Liver (tissue), 10 donors: ENCODE measurements at places on chromosomes 3 and 15. TPM values are rescaled to one million over a fixed set of nuclear protein-coding genes. Genes with fewer than 3 reads are reported as not detected.

DNA sequence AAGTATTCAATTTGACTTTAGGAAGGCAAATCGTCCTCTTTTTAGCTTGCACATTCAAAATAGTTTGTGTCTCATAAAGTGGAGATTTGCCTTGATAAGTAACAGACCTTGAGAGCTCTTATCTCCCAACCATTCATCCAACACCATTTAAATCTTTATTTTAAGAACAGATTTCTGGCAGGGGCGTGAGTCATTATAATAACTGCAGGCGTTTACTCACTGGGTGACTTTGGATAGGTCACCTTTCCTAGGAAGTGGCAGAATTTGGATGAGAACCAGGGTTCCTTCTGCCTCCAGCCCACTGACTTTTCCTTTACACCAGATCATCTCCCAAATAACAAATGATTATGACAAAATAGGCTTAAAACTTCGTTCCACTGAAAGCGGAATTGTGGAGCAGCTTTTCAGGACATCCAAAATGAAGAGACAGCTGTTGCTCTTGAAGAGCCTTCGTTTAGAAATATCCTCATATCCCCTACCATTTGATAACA, 5.0 kb downstream of the LMCD1 start:
- no peaks in the 10 kb centered on the region for H3K27me3 ChIP-seq
- H3K4me1 ChIP-seq, result peaks cover 7% of the 10 kb centered on the region
- H3K4me3 ChIP-seq, result no peak overlapping the region
- DNase-seq, result no peak
- H3K36me3 ChIP-seq, result no peaks in the 10 kb centered on the region
- H3K27ac ChIP-seq, result no peak overlapping the region

GRCh38 chr3:197720694-197721093, 16.0 kb downstream of the RUBCN start:
- peaks cover 3% of the 10 kb centered on the region for H3K36me3 ChIP-seq
- DNase-seq, result no peak
- no peaks in the 10 kb centered on the region for H3K4me1 ChIP-seq
- H3K27me3 ChIP-seq, result no peaks in the 10 kb centered on the region
- no peak overlapping the region for H3K27ac ChIP-seq

- DNase-seq, result no peak
- H3K36me3 ChIP-seq, result no peaks in the 10 kb centered on the region
- H3K4me1 ChIP-seq, result no peaks in the 10 kb centered on the region
- H3K4me3 ChIP-seq, result no peak overlapping the region
- H3K27ac ChIP-seq, result no peak overlapping the region
Measured at GRCh38 chr3:31391150-31391549, 141.6 kb upstream of the STT3B start.

DNA sequence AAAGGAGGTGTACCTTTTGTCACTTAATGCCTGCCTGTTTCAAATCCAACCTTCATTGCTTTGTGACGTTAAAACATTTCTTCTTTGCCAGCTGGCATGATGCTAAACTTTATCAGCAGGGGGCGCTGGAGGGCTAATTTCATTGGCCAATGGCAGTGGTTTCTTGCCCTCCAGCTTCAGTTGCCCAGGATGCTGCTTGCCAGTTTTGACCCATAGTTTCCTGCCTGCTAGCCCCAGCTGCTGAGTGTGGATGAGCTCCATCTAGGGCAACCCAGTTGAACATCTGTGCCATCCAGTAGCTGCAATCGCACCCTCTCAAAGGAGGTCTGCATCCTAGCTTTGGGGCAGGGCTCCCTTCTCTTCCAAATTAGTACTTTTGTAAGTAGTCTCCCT, 22.1 kb downstream of the ACKR2 start:
- H3K4me3 ChIP-seq, result no peak overlapping the region
- no peaks in the 10 kb centered on the region for H3K36me3 ChIP-seq
- peaks cover 44% of the 10 kb centered on the region for H3K4me1 ChIP-seq
- peak overlapping the region; percentile 48 for H3K27ac ChIP-seq

DNA sequence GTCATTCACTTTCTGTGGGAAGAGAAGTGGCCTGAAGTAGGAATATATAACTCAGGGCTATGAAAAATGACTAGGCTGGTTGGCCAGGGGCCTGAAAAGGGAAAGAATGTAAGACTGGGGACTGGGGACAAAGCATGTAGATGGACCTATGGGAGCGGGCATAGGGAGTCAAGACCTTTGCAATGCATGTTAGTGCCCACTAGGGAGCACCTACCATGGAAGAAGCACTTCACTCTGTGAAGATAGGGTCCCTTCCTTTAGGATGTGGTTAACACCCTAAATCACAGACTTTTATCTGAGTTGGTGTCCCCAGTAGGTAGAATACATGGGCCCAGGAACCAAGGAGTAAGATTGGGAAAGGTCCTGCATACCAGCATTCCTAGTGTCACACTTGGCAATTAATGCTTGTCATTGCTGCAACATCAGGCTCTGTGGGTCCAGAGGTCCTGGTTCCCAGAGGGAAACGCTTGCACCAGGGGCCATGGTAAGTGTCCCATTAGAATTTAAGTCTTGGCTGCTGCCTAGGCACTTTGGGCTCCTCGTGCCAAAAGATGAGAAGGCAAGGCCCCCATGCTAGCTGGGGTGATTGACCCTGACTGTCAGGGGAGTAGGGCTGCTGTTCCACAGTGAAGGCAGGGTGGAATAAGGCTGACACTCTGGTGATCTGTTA, 79.6 kb downstream of the CRYGS start:
- H3K27me3 ChIP-seq, result no peaks in the 10 kb centered on the region
- no peaks in the 10 kb centered on the region for H3K4me1 ChIP-seq
- H3K4me3 ChIP-seq, result no peak overlapping the region
- DNase-seq, result no peak

- H3K27ac ChIP-seq, result no peak overlapping the region
- no peaks in the 10 kb centered on the region for H3K27me3 ChIP-seq
- H3K4me3 ChIP-seq, result no peak overlapping the region
- no peaks in the 10 kb centered on the region for H3K4me1 ChIP-seq
Measured at GRCh38 chr3:193190146-193190786, 50.8 kb upstream of the PLAAT1 start.

- H3K4me1 ChIP-seq, result no peaks in the 10 kb centered on the region
- no peak for DNase-seq
- no peaks in the 10 kb centered on the region for H3K36me3 ChIP-seq
- peak overlapping the region; percentile 43 for H3K4me3 ChIP-seq
- no peaks in the 10 kb centered on the region for H3K27me3 ChIP-seq
Measured at GRCh38 chr15:72155003-72155621, 36.9 kb downstream of the SENP8 start.

GRCh38 chr3:24302396-24302795, 192.3 kb downstream of the THRB start:
- no peak for DNase-seq
- H3K4me3 ChIP-seq, result no peak overlapping the region
- H3K27me3 ChIP-seq, result no peaks in the 10 kb centered on the region
- H3K27ac ChIP-seq, result no peak overlapping the region

DNA sequence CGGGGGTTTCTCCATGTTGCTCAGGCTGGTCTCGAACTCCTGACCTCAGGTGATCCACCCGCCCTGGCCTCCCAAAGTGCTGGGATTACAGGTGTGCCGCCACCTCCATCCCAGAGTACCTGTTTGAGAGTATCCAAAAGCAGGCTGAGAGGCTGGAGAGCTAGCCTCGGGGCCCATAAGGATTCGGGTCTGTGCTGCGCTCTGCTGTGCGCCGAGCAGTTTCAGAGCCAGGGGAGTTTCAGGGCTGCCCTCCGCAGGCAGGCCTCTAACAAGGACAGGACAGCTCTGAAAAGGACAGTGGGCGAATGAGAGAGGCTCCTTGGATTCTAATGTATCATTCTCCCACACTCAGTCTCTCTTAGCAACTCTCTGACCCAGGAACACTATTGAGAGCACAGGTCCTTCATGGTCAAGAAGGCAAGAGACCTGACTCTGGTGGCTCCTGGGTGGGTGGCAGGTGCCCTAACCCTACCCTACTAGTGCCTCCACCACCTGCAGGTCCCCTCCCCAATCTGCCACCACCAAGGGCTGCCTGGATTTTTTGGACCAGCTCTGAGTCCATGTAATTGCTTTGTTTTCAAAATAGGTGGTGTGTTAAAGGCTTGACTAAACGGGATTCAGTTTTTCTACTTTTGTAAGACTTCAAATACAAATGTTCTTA, 27.8 kb downstream of the MAGEF1 start:
- H3K36me3 ChIP-seq, result no peaks in the 10 kb centered on the region
- no peak overlapping the region for H3K4me3 ChIP-seq
- no peak overlapping the region for H3K27ac ChIP-seq
- DNase-seq, result no peak
- no peaks in the 10 kb centered on the region for H3K27me3 ChIP-seq

- no peaks in the 10 kb centered on the region for H3K27me3 ChIP-seq
- H3K4me1 ChIP-seq, result no peaks in the 10 kb centered on the region
- no peak for DNase-seq
Measured at GRCh38 chr3:134873789-134874188, 78.7 kb downstream of the EPHB1 start.

- no peak for DNase-seq
- no peak overlapping the region for H3K4me3 ChIP-seq
- peaks cover 74% of the 10 kb centered on the region for H3K36me3 ChIP-seq
- no peaks in the 10 kb centered on the region for H3K27me3 ChIP-seq
Measured at GRCh38 chr3:184305577-184305976, 6.5 kb downstream of the PSMD2 start.

GRCh38 chr3:33067484-33067883, 29.5 kb downstream of the GLB1 start:
- no peaks in the 10 kb centered on the region for H3K27me3 ChIP-seq
- no peak for DNase-seq
- H3K27ac ChIP-seq, result no peak overlapping the region
- H3K36me3 ChIP-seq, result peaks cover 3% of the 10 kb centered on the region

DNA sequence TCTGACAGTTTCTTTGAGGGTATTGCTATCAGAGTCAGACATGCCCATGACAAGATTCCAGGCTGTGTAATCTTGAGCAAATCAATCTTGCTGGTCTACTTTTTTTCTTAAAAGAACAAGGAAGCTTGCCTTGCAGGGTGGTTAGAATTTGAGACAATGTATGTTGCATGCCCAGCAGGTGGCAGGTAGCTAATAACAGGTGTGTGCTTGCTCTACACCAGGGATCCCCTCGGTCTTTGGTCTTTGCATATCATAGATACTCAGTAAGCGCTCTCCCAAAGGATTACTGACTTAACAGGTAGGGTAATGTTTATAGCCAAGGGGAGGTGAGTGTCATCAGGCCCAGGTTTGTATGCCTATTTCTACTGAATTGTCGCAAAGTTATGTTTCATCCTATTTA, 37.3 kb downstream of the CACNA1D start:
- no peak overlapping the region for H3K27ac ChIP-seq
- DNase-seq, result no peak
- no peak overlapping the region for H3K4me3 ChIP-seq
- no peaks in the 10 kb centered on the region for H3K36me3 ChIP-seq
- no peaks in the 10 kb centered on the region for H3K27me3 ChIP-seq

DNA sequence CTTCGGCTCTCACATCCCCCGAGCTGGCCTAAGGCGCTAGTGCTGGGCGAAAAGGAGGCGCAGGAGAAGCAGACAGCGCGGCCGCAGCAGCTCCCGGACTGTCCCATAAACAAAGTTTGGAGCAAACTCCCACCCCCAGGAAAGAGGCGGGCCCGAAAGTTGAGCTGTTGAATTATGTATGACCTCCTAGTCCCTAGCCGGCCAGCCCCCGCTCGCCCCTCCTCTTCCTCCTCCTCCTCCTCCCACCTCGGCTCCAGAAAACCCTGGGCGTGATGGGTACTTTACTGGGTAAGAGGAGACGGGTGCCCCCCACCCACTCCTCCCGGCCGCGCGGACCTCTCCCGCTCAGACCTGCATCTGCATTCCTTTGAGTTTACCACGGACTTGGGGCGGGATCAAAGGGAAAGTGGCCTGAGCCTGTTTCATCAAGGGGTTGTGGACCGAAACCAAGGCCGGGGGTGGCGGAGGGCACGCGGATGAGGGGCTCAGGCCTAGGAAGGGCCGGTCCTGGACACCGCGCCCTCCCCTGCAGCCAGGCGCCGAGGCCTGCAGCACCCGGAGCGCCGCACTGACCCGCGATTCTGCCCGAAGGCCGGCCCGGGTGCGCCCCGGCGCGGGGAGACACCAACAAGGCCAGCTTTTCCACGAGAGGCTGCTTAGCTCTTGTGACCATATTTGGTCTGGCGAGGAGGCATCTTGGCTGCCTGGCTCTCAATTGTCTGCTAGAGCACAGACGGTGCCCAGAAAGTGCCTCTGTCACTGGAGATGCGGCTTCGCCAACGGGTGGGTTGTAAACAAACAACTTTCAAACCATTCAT, at the start of gene WWTR1:
Gene WWTR1 (minus strand): TSS at position 100 of the 818 bp plus-strand sequence. CDS start 719 bp downstream, outside the sequence.
- peak within 1 kb of the TSS; percentile 57 for H3K4me3 ChIP-seq
- peak within 1 kb of the TSS; percentile 93 for H3K27ac ChIP-seq
- no peaks in the 10 kb centered on the region for H3K27me3 ChIP-seq

DNA sequence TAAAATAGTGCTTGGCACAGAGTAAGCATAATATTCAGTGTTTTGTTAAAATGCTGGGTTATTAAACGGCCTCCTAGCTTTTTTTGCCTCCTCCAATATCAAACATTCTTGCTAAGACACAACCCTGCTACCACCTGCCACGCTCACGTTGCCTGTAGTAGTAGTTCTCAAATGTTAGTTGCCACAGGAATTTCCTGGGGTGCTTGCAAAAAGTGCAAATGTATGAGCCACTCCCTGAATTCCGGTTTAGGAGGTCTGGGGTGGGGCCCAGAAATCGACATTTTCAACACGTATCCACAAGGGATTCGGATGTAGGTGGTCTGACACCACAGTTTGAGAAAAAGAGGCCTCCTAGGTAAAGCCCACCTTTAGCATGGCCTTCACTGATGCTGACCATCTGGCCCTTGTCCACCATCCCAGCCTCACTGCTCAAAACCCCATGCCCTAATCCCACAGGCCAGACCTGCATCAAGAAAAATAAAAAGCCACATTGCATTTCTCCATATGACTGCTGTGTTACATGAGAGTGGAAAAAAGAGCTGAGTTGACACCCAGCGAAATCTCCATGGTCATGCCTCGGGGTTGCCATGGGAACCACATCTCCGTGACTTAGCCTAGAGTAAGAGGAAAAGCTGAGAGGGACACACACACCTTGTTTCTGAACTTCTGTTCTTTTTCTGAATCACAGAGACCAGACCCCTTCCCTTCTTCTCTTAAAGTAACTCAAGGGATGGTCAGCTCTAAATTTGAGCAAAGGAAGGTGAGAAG, 116.4 kb upstream of the HES1 start:
- no peak overlapping the region for H3K4me3 ChIP-seq
- no peaks in the 10 kb centered on the region for H3K36me3 ChIP-seq
- no peaks in the 10 kb centered on the region for H3K27me3 ChIP-seq
- no peak overlapping the region for H3K27ac ChIP-seq
- peaks cover 5% of the 10 kb centered on the region for H3K4me1 ChIP-seq

DNA sequence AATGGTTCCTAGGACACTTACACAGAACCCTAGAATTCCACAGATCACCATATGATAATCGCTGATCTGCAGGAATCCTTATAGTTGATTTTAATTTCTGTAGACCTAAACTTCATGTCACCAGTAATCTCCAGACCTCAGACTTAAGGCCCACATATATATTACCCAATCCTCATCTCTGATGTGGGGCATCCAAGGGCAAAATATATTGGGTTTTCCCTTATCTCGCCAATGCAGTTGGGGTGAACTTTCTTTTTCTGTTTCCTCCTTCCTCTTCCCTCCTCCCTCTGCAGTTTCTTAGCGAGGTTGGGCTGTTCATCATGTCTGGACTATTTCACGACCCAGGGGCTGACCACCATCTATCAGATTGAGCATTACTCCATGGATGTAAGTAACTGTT, 230.2 kb downstream of the P3H2 start:
- no peaks in the 10 kb centered on the region for H3K36me3 ChIP-seq
- H3K4me3 ChIP-seq, result no peak overlapping the region
- no peak for DNase-seq
- no peaks in the 10 kb centered on the region for H3K27me3 ChIP-seq
- H3K4me1 ChIP-seq, result no peaks in the 10 kb centered on the region

Gene PAK6
- 0.13 TPM for polyA plus RNA-seq

Gene SLC22A14
- not detected for polyA plus RNA-seq

Gene CACNA2D2
- 0.14 TPM for polyA plus RNA-seq

Gene CPNE9
- not detected for polyA plus RNA-seq

Gene KBTBD12
- 0.02 TPM for polyA plus RNA-seq

Gene LIPC
- polyA plus RNA-seq, result 60.1 TPM

Gene TLNRD1
- polyA plus RNA-seq, result 3.0 TPM
